NCI-H2081 (cell line): ENCODE measurements at places on chromosomes 1 and 21.

GRCh38 chr1:110540891-110541685 lies 22.1 kb upstream of the KCNA10 start:
- no peak for DNase-seq

DNA sequence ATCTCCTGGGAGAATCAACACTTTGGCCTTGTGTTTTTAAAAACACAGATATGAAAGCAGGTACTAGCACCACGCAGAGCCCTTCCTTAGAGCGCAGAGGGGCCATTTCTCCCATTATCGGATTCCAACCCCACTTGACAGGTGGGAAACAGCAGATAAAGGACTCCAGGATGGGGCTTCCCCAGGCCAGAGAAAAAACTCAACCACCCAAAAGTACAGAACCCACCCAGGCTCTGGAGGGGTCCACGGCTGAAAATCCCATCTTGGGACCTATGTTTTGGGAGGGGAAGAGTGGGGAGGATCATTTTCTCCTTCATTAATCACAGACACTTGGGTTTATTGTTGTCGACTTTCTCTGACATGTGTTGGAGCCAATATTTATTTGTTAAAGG lies 27.1 kb upstream of the COL18A1 start:
- DNase-seq: no peak

GRCh38 chr1:45518910-45519309 lies 2.8 kb downstream of the PRDX1 start:
- no peak for DNase-seq

DNA sequence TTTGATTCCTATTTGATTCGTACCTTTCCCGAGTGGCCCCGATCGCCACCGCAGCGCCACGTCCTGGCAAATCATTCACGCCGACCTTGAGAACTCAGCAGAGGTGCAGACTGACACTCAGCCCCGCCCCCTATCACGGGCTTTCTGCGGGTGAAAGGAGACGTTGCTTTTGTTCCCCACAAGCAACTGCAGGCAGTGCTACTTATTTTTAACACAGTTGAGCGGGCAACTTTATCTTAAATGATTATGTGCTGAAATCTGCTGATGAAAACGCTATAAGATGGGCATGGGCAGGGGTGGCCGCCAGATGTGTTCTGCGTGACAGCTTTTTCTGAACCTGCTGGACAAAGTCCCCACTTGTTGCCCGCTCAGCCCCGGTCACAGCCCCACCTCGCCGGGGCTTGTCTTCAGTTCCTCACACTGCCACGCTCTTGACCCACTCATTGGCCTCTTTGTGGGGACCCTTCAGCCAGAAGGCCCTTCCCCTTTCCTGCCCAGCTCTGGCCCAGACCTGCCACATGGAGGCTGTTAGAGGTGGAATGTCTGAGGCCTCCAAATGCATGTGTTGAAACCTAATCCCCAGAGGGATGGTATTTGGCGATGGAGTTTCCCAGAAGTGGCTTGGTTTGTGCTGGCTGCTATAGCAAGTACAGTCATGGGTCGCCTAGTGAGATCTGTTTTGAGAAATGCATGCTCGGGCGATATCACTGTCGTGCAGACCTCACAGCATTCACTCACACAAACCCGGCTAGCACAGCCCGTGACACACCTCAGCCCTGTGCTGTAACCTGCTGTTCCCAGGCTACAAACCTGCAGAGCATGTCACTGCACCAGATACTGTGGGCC lies 15.7 kb upstream of the PDXK start:
- no peak for DNase-seq

DNA sequence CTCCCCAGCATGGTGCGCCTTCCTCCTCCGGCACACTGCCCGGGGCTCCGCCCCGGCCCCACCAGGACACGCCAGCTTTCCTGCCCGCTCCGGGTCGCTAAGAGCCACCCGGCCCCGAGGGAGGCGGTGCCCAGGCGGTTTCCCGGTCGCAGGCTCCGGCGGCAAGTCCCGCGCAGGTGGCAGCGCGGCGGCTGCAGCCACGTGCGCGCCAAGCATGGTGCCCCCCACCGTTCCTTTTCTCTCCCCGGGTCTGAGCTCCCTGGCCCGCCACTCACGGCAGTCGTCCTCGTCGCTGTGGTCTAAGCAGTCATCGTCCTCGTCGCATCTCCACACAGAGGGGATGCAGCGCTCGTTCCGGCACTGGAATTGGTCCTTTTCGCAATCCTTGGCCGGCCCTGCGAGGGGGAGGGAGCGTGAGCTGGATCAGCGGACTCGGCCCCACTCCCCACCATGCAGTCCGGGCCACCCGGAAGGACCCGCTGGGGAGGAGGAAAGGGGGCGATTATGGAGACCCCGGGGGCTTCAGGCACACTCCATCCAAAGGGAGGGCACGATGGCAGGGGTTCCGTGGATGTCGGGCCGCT lies 1.2 kb downstream of the LRP8 start:
- DNase-seq: peak; percentile 84

DNA sequence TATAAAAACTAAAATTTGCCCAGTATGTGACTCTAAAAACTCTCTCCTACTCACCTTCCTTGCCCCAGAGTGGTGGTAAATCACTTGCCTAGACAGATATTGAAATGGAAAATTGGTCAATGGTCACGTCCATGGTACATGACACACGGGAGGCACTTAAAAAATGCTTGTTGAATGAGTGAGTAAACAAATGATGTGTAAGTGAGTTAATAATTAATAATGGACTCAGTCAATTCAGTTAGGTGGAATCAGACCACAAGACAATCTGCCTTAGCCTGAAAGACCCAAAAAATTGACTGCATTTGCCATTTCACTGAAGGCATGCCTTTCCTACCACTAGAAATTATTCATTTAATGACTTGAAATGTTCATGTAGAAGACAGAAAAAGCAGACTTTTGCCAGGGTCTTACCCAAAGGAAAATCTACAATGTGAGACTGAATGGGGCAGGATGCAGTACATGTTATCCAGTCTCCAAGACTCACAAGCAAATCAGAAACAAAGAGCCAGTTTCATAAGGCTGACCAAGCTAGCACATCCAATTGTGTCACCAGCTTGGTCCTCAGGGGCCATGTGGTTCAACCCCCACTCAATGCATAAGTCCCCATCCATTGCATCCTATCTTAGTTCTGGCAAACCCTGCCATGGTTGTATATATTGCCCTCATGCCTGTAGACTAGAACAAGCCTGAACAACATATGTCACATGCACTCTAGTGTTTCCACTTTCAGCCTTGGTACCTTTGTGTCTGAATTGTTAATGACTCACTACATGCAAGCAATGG lies 73.6 kb downstream of the TBX15 start:
- DNase-seq: no peak

DNA sequence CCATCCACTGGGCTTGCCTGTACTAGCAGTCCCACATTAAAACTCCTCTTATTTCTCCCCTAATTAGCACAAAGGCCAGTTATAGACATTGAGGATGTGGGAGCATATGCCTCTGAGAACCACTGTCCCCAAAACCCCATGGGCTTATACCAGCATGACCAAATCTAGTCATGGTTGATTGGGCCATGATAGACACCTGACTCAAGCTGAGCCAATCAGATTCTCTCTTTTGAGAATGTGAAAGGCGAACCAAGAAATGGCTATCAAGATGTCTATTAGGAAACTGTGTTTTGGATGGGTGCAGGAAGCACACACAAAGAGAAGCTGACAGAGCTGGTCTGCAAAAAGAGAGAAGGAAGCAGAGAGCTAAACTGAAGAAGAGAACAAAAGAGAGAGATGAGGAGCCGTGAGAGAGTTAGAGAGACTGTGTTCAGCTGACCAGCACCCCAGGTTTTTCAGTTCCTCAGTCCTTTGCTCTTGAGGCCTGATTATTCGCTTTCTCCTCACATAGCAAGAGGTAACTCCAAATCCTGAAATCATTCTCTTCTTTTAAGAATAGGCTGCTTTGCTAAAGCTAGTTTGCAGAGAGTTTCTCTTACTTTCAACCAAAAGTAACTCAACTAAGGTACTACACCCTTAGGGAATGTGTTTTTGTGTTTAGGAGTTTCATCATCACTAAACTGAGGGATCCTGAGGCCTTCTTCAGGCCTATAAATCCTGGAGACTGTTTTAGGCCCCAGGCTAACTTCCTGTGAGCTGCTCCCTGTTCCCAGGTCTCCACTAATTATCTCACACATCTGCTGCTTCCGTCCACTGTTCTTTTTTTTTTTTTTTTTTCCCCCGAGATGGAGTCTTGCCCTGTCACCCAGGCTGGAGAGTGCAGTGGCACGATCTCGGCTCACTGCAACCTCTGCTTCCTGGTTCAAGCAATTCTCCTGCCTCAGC lies 7.9 kb upstream of the TIPRL start:
- peak; percentile 18 for DNase-seq

- DNase-seq: peak; percentile 94
These were observed 37.2 kb upstream of the IPO9 start for GRCh38 chr1:201791779-201792173.

- DNase-seq: peak; percentile 9
These were observed 48.5 kb upstream of the SCYL3 start for GRCh38 chr1:169941982-169942830.

- peak; percentile 49 for DNase-seq
These were observed 423.5 kb upstream of the PROX1 start for GRCh38 chr1:213564215-213564659.

DNA sequence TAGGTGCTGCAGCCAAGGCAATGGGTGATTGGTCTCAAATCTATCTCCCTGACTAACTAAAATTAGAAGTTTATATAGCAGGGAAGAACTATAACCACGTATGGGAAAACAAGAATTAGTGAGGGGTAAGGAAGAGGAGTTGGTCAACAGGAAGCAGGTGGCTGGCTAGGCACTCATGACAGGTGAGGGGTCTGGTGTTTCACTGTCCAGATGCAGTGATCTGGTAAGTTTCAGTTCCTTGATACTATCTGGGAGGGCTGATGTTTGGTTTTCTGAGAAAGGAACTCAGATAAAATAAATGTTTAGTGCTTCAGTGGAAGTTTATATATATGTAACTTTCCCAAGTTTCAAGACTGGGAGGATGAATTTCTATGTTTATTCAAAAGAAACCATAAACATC lies 11.6 kb upstream of the POU2F1 start:
- no peak for DNase-seq
